ENCODE measurements at places on chromosomes 6 and 20. TPM values are rescaled to one million over a fixed set of nuclear protein-coding genes. Genes with fewer than 3 reads are reported as not detected.
A peak's percentile ranks its signal among the peaks of the same experiment; 100 is the strongest.

DNA sequence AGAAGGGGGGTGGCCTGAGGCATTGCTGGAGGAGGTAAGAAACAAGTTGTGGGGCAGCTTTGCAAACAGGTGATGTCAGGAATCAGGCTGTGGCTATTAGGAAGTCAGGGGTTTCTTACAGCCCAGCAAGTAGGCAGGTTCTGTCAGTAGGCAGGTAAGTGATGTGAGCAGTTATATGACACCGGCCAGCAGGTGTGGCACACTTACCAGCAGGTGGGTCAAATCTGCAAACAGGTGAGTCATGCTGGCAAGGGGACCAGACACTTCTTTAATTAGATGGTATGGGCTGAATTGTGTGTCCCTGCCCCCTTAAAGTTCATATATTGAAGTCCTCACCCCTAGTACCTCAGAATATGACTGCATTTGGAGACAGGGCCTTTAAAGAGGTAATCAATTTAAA, 16.4 kb upstream of the ENPP4 start:
- DNase-seq: no peak

The ADGRB3 gene
- 0.77 TPM for total RNA-seq

GRCh38 chr6:69926745-69927144, 60.4 kb downstream of the COL19A1 start:
- DNase-seq: no peak

The ASIP gene
- not detected for total RNA-seq

DNA sequence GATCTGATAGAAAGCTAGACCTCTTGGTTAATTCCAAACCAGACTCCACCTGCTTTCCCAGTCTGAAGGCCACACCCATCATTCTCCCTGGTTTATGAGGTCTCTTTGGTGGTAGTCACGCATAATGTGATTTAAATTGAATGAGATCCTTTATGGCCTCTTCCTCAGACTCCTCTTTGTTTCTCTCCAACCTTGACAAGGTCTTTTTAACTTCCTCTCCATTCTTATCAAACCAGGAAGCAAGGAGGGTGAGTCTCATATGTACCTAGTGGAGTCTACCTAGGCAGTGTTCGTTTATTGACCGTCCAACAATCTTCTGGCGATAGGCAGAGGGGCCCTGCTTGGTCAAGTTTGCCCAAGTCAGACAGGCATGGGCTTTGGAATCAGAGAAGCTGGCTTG, 184.2 kb upstream of the LAMP5 start:
- no peak for DNase-seq

DNA sequence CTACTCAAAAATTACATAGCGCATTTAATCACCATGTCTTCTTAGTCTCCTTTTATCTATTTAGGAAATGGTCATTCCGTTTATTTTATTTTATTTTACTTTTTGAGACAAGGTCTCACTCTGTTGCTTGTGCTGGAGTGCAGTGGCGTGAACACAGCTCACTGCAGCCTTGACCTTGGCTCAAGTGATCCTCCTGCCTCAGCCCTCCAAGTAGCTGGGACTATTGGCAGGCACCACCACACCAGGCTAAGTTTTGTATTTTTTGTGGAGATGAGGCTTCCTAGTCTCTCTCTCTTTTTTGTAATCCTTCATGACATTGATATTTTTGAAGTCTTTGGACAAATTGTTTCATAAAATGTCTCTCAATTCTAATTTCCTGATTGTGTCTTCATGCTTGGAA, 4.7 kb upstream of the MYLK4 start:
- no peak for DNase-seq

GRCh38 chr6:43748765-43749164, 21.2 kb upstream of the VEGFA start:
- no peak for DNase-seq

DNA sequence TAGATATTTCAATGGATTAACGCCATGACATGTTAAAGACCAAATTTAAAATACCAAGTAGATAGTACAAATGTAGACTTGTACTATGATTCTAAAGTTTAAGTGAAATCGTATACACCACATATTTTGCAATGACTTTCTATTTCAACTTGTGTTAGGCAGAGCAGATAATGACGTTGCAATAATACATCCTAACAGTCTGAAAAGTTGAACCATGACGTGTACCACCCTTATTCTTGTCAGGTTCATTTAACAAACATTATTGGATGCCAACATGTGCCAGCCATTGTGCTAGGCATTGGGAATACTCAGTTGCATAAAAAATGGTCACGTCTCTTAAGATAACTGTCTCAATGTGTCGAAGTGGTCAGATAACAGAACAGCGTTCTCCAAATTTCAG, 50.0 kb downstream of the BCAS1 start:
- DNase-seq: no peak

DNA sequence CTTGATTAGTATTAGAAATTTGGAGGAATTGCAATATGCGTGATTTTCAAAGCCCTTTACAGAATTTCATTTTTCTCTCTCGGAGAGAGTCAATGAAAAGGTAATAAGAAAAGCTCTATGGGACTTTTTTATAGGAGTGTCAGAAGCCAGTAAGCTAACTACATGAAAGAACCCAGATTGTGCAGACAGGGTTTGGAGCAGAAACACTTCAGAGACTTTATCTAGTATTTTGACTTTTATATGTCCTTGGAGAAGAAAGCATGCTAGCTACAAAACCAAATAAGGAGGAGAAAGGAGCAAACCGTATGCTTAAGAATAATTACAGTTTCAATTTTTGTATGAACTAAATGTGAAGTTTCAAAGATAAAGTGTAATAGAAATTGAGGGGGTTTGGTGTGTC, 141.7 kb downstream of the C6orf58 start:
- DNase-seq: no peak

The HLA-DRB1 gene
- total RNA-seq: under 0.01 TPM

The SCGN gene
- total RNA-seq: not detected

DNA sequence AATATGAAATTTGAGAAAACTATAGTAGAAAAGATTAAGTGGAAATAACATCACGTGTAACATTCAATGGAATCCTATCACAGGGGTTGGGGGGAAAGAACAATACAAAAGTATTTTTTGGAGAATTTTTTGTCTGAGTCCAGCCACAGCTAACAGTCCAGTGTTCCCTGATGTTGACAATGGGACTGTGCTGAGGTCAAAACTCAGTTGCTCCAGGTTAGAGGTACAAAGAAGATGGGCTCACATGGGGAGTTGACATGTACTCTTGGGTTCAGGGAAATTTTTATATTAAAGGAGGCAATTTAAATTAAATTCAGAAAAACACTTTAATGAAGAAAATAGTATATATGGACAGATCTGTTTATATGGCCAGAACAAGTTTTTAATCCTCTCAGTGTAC, 995 bp downstream of the MYCT1 start:
- DNase-seq: no peak

DNA sequence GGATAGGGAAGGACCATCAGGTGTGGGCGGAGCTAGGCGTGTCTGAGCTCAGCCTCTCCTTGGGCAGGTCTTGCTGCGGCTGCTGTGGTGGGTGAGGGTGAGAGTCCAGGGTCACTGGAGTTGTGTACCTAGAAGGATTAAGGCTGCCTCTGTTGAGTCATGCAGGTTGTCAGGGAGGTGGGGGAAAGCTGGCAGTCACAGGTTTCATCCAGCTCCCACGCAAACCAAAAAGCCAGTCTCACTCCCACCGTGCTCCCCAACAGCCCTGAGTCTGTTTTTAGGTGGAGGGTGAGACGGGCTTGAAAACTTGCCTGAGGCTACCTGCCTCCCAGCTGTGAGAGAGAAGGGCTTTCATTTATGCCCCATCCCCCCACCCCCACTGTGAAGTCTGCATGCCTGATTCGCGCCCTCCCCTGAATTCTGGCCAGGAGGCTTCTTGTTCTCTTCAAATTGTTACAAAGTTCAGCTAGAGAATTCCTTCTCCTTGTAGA, 161.5 kb downstream of the MYLK4 start:
- DNase-seq: no peak

The DEFB119 gene
- not detected for total RNA-seq

DNA sequence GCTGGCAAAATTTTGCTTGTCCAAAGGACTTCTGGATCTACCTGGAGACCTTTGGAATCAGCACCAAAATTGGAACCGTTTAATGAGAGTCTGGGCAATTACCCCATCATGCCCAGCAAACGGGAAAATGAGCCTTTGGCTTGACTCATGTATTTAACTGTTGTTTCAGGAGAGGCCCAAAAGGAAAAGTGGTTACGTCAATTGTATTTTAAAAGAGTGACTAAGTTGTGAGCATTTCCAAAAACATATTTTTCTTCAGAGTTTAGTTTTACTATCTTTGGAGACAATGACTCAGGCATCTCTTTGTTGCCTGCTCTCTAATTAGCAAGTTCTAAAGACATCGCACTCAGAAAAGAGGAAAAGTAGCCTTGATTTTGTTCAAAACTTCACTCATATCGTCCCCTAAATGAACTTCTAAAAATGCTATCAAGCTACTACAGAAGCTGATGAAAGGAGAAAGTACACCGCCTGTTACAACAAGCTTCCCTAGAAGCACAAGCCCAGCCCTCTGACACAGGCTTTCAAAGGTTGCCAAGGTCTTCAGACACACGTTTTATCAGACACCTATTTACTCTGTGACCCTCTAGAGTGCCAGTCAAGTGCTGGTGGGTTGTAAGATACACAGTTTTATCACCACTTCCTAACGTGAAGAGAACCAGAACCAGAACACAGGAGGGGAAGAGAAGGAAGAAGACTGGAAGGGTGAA, 146.2 kb downstream of the TBX18 start:
- DNase-seq: peak; percentile 87

DNA sequence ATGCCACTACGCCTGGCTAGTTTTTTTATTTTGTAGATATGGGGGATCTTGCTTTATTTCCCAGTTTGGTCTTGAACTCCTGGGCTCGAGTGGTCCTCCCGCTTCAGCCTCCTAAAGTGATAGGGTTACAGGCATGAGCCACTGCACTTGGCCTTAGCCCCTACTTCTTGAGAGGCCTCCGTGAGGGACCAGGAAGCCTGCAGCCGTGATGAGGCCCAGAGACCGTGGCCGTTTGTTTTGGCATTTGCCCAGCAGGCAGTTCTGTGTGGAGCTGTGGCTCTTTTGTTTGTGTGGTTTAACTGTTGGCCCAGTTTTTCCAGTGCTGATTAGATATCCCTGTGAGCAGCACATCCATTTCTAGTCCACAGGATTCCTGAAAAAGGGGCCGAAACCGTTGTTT, 39.8 kb downstream of the SRSF3 start:
- peak; percentile 92 for DNase-seq

DNA sequence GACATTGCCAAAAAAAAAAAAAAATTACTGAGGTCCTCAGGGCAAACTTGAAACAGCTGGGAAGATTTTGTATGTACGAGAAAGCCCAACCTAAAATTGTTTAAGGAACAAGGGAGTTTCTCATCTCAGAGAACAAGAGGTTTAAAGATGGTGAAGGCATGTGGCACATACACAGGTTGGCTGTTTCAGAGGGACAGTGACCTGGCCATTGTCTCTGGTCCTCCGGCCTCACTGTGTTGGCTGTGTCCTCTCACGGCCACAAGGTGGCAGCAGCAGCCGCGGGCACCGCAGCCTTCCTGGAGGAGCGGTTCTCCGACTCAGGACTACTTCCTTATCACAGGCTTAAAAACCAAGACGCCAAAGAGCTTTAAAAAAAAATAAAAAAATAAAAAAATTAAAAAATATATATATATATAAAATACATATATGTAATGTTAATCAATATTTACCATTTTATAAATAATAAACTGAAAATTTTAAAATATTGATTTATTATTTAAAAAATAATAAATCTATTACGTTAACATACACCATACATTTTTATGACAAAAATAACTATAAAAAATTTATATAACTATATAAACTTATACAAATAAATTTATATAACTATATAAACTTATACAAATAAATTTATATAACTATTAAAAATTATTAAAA, 52.8 kb downstream of the GTF2H5 start:
- peak; percentile 68 for DNase-seq

The CDSN gene
- total RNA-seq: not detected

DNA sequence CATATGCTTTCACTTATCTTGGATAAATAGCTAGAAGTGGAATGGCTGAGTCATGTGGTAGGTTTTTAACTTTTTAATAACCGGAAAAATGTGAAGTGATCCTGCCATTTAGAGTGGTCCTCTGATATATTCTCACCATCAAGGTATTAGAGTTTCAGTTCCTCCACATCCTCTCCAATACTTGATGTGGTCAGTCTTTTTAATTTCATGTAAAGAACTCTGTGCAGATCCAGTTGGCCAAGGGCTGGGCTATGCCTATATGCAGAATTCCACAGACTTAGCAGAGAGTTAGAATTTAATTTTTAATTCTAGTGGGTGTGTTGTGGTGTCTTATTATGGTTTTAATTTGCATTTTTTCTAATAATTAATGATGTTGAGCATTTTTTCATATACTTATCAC, 141.1 kb downstream of the SYCP2 start:
- DNase-seq: no peak

The RWDD2A gene
- 3.6 TPM for total RNA-seq

DNA sequence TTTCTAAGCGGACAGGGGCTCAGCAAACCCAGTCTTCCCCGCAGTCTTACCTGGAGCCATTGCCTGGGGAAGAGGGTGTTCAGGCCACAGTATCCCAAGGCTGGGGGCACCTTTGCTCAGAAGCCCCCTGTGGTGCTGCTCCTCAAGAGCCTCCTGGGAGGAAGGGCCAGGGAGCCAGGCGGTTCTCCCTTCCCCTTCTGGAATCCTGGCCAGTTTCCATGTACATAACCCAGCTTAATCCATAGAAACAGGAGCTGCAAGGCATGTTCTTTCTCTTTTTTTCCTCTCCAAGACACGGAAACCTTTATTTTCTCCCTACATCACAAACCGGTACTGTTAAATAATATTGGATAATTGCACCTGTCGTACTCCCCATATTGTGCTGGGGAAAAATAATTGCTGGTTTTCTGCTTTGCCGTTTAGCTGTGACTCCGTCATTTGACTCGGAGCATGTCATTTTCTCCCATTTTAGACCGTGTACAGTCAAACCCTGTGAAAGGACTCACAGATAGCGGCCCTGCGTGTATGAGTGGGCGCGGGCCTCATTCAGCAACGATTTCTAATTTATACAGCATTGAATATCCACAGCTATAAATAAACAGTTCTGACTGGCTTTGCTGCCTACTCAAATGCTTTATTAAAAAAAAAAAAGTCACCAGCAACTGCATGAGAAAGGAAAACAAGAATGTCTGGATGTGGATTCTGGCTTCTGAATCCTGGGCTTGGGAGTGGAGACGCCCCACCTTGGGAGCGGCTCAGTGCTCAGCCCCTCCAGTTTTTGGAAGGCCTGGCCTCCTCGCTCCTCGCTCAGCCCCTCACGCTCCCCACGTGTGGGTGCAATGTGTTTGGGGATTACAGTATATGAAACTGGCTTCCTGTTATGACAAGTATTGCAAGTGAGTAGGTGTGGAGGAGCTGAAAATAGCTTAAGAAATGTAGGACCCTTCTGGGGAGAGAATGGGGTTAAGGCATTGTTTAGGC, 67.3 kb downstream of the ADTRP start:
- peak; percentile 8 for DNase-seq

The DEFB110 gene
- total RNA-seq: not detected

The C2 gene
- total RNA-seq: 27.2 TPM

- no peak for DNase-seq
Measured at GRCh38 chr20:13913131-13913530, 77.3 kb downstream of the SEL1L2 start.

The TRAPPC3L gene
- under 0.01 TPM for total RNA-seq

Measured in fibroblast of lung (primary cell).